Uterus (tissue), 4 donors: ENCODE measurements at places on chromosomes 2 and 18.

DNA sequence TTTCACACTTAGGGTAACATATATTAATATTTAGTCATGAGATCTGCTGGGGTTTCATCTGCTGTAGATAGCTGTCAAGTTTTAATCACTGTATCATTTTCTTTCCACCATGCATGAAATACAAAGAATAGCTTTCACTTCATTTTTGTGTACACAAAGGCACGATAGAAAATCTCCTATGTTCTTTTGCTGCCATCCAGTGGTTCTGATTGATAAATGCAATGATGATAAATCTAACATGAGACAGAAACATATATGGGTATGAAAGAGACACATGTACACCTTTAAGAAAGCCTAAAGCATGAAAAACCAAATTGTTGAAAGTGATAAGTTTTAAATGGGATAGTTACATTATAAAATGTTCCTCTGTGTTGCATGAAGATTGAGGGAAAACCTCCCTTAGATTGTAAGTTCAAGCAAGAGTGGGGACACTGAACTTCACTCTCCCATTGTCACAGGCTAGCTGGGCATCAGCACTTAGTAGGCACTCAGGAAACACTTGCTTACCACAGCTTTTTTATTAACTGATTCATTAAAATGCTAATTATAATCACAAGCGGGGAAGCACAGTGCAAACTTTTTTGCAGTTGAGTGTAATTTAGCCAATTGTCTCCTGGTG lies 31.2 kb downstream of the C1D start:
- no peaks in the 10 kb centered on the region for H3K4me1 ChIP-seq
- no peak overlapping the region for H3K4me3 ChIP-seq
- H3K36me3 ChIP-seq, result no peaks in the 10 kb centered on the region
- no peaks in the 10 kb centered on the region for H3K27me3 ChIP-seq

DNA sequence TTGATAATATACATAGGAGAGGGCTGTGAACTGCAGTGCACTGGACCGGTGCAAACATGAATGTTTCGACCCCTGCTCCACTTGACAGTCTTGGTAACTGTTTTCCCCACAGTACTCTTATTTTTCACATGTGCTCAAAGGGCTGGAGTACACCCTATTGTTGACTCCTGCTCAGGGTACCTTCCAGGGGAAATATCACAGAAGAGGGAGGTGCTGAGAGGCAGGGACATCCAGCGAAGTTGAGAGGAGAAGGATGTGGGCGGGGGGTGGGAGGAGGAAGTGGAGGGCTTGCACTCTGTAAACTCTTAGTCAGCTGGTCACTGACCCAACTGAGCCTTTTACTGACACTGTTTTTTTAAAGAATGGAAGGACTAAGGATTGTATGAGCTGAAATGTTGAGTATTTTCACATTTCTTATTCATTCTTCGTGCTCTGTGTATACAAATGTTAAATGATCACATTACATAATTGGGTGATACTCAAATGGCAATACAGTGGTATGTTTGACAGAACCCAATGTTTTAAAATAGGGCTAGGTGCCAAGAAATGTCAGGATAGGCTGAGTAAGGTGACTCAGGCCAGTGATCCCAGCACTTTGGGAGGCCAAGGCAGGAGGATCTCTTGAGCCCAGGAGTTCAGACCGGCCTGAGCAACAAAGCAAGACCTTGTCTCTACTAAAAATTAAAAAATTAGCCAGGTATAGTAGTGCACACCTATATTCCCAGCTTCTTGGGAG lies 10.0 kb downstream of the INPP4A start:
- no peak for DNase-seq
- H3K4me3 ChIP-seq, result no peak overlapping the region
- no peaks in the 10 kb centered on the region for H3K36me3 ChIP-seq
- H3K4me1 ChIP-seq, result no peaks in the 10 kb centered on the region

DNA sequence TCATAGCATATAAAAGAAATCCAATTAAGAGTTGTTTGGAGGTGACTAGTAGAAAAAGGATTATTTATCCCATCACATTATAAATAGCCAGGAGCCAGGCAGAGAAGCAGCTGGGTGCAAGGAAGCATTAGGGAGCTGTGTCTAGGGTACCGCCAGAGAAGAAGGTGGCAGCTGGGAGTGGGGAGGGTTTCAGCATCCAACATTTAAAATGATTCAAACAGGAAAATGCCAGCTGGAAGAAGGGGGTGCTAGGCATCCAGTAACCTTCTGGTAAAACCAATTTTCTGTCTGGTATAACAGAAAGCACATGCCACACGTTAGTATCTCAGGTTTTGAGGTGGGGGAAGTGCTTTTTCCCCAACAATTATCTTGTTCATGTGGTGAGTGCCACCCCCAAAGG lies 452.4 kb downstream of the ZEB2 start:
- no peak overlapping the region for H3K27ac ChIP-seq
- H3K4me3 ChIP-seq, result no peak overlapping the region
- no peak for DNase-seq

DNA sequence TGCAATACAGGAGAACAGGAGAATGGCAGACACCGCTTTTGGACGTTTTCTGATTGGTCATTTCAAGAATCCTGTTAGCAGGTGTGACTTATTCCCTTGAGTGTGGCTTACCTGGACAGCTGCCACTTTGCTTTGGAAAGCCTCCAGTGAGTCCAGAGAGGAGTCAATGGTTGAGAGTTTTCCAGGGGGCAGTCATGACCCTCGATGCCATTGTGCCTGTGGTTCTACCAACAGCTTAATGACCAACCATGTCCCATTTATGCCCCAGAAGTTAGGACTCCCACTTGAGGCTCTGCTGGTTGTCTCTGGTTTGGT lies 12.4 kb downstream of the IGFBP2 start:
- no peak for DNase-seq
- no peak overlapping the region for H3K4me3 ChIP-seq
- no peaks in the 10 kb centered on the region for H3K27me3 ChIP-seq
- H3K27ac ChIP-seq, result no peak overlapping the region
- H3K36me3 ChIP-seq, result no peaks in the 10 kb centered on the region

GRCh38 chr18:58392324-58393000 lies 236.4 kb downstream of the ALPK2 start:
- DNase-seq, result peak; percentile 36
- H3K27me3 ChIP-seq, result no peaks in the 10 kb centered on the region
- no peaks in the 10 kb centered on the region for H3K36me3 ChIP-seq
- peaks cover 3% of the 10 kb centered on the region for H3K4me1 ChIP-seq
- peak overlapping the region; percentile 73 for H3K27ac ChIP-seq
- no peak overlapping the region for H3K4me3 ChIP-seq

GRCh38 chr2:147293991-147294824 lies 550.6 kb upstream of the ACVR2A start:
- DNase-seq, result no peak
- no peak overlapping the region for H3K27ac ChIP-seq
- H3K4me1 ChIP-seq, result no peaks in the 10 kb centered on the region
- no peak overlapping the region for H3K4me3 ChIP-seq

- no peaks in the 10 kb centered on the region for H3K36me3 ChIP-seq
- no peaks in the 10 kb centered on the region for H3K4me1 ChIP-seq
- no peak overlapping the region for H3K4me3 ChIP-seq
- no peak for DNase-seq
- H3K27me3 ChIP-seq, result no peaks in the 10 kb centered on the region
Observed at GRCh38 chr2:179234658-179235240, 29.9 kb downstream of the SESTD1 start.

- no peaks in the 10 kb centered on the region for H3K27me3 ChIP-seq
- no peaks in the 10 kb centered on the region for H3K4me1 ChIP-seq
- H3K4me3 ChIP-seq, result no peak overlapping the region
- no peak for DNase-seq
Observed at GRCh38 chr2:234029150-234029733, 21.3 kb upstream of the SPP2 start.

DNA sequence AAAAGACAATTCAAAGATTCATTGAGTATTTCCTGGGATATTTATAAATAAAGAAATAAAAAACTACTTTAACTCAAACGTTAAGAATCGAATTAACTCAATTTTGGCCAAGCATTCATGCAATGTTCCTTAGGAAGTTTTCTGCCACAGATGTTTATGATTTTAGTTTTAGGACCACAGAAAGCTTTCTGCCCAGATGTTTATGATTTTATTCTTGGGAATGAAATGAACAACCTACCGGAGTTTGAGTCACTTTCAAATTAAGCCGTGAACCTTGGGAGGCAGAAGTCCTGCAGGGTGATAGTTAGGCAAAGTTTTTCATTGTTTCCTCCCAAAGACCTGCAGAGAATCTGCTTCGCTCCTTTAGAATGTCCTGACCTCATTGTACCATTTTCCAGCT lies 34.7 kb upstream of the MBP start:
- H3K27ac ChIP-seq, result no peak overlapping the region
- H3K4me1 ChIP-seq, result no peaks in the 10 kb centered on the region
- no peak overlapping the region for H3K4me3 ChIP-seq

GRCh38 chr18:64270608-64271007 lies 121.7 kb upstream of the LINC00305 start:
- no peaks in the 10 kb centered on the region for H3K4me1 ChIP-seq
- H3K36me3 ChIP-seq, result no peaks in the 10 kb centered on the region
- DNase-seq, result no peak
- H3K4me3 ChIP-seq, result no peak overlapping the region
- no peaks in the 10 kb centered on the region for H3K27me3 ChIP-seq

- no peak overlapping the region for H3K27ac ChIP-seq
- no peaks in the 10 kb centered on the region for H3K36me3 ChIP-seq
- H3K27me3 ChIP-seq, result no peaks in the 10 kb centered on the region
- no peak overlapping the region for H3K4me3 ChIP-seq
- peaks cover 4% of the 10 kb centered on the region for H3K4me1 ChIP-seq
Observed at GRCh38 chr2:29628862-29629261, 292.5 kb downstream of the ALK start.

DNA sequence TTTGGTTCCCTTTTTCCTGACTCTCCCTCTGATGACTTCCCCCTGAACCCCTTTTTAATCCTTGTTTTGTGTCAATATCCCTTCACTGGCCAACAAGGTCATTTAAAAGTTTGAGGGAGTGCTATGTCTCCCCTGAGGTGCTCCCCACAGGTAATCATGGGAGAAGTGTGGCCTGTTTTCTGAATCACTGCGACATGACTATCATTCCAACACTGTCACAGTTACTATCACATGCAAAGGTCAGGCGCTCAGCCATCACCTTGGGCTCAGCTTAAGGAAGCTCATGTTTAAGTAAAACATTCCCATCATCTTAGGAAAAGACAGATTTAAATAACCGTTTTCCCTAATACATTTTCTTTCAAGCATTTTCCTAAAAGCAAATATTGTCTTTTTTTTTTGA lies 20.9 kb upstream of the ACAA2 start:
- no peak for DNase-seq
- no peak overlapping the region for H3K27ac ChIP-seq
- no peaks in the 10 kb centered on the region for H3K4me1 ChIP-seq
- H3K4me3 ChIP-seq, result no peak overlapping the region

GRCh38 chr2:231355508-231356465 lies 39.7 kb upstream of the B3GNT7 start:
- H3K36me3 ChIP-seq, result no peaks in the 10 kb centered on the region
- no peaks in the 10 kb centered on the region for H3K4me1 ChIP-seq
- no peak for DNase-seq
- H3K27ac ChIP-seq, result peak overlapping the region; percentile 72
- H3K4me3 ChIP-seq, result no peak overlapping the region

DNA sequence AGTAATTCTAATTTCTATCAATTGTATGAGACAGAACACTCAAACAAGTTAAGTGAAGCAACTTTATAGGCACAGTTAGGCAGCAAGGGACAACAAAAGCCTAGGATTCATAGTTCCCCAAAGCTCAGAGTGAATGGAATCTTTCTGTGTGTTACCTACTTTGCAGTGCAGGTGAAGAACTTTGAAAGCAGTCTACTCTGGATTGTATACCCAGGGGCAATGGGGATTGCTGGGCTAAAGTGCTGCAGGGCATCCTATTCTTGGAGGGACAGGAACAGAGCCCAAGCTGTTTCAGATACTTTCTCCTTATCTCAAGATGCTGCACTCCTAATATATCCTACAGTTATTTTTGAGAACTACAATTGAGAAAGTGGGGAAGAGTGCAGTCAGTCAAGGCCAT lies 207.6 kb downstream of the PLCL1 start:
- H3K27me3 ChIP-seq, result no peaks in the 10 kb centered on the region
- no peaks in the 10 kb centered on the region for H3K36me3 ChIP-seq
- no peak overlapping the region for H3K27ac ChIP-seq
- H3K4me3 ChIP-seq, result no peak overlapping the region

DNA sequence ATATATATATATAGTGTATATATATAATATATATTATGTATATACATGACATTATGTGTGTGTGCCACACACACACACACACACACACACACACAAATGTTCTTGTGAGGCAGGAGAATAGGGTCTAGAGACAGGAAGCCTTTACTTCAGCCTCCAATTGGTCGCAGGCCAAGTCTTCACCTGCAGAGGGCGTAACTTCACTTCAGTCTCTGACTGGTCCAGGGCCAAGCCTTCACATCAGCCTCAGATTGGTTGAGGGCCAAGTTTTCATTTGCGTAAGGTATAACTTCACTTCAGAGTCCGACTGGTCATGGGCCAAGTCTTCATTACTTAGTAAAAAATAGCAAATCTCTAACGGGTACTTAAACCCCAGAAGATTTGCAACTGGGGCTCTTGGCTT lies 13.2 kb upstream of the SS18 start:
- no peak overlapping the region for H3K27ac ChIP-seq
- no peak for DNase-seq
- no peaks in the 10 kb centered on the region for H3K4me1 ChIP-seq
- no peak overlapping the region for H3K4me3 ChIP-seq
- no peaks in the 10 kb centered on the region for H3K27me3 ChIP-seq
- no peaks in the 10 kb centered on the region for H3K36me3 ChIP-seq

DNA sequence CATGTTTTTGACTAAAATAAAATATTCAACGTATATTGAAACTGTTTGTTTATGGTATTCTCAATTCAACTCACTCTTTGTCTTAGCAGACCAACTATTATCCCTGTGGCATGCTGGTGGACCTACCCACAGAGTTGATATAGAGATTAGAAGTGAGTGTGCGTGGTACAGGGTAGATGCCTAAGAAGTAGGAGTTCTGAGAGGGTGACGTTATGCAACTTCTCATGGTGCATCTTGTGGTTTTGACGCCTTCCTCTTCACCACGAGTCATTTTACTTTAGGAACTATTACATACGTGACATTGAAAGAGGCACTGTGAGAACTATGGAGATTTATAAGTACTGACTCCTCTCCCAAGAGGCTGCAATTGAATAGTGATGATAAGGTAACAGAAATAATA lies 26.6 kb upstream of the NAPG start:
- H3K27ac ChIP-seq, result no peak overlapping the region
- no peaks in the 10 kb centered on the region for H3K27me3 ChIP-seq
- H3K4me3 ChIP-seq, result no peak overlapping the region
- no peak for DNase-seq
- no peaks in the 10 kb centered on the region for H3K4me1 ChIP-seq
- H3K36me3 ChIP-seq, result no peaks in the 10 kb centered on the region
